Mesendoderm (in vitro differentiated cells): ENCODE measurements at places on chromosomes 16 and 17.

- DNase-seq = peak; percentile 69
- H3K36me3 ChIP-seq = no peaks in the 10 kb centered on the region
- H3K27me3 ChIP-seq = no peaks in the 10 kb centered on the region
Measured at GRCh38 chr17:41678907-41679739, 9.6 kb upstream of the EIF1 start.

DNA sequence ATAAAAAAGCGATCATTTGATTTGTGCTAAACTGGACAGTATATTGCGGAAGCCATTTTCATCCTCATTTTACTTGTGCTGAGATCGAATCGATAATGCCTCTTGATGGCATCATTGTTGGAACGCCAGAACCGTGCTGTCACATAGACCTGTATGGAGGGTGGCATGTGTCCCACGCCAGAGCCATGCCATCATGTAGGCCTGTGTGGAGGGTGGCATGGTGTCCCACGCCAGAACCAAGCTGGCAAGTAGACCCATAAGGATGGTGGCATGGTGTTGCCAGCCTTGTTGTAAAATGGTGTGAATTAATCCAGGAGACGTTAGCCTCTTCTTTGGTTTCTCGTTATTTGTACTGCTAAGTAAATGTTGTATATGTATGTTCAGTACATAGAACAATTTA is 222.7 kb upstream of the CHMP6 start:
- DNase-seq = no peak
- H3K27ac ChIP-seq = no peak overlapping the region
- H3K36me3 ChIP-seq = no peaks in the 10 kb centered on the region

DNA sequence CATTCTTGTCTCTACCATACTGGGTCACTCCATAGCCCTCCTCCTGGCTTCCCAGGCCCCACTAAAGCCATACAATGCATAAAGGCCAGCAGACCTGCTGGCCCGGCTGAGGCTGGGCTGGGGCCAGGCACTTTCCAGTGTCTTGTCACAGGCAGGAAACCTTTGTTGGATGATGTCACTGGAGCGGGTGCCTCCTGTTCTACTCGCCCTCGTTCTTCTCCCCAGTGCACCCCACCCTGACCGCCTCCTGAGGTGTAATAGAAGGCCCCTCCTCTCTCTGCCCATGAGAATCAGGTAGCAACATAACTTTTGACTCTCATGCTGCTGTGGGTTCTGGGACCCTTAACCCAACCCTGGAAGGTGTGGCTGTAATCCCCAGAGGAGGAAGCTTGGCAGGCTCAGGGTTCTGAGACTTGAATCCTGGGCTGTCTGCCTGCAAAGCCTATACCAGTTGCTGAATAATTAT is 54.2 kb upstream of the IL34 start:
- no peak for DNase-seq
- no peaks in the 10 kb centered on the region for H3K4me1 ChIP-seq
- H3K27me3 ChIP-seq = no peaks in the 10 kb centered on the region
- H3K4me3 ChIP-seq = no peak overlapping the region

GRCh38 chr16:13961099-13961811 is 41.3 kb downstream of the ERCC4 start:
- H3K36me3 ChIP-seq = no peaks in the 10 kb centered on the region
- H3K27me3 ChIP-seq = no peaks in the 10 kb centered on the region
- no peak overlapping the region for H3K27ac ChIP-seq
- no peak overlapping the region for H3K4me3 ChIP-seq
- peaks cover 8% of the 10 kb centered on the region for H3K4me1 ChIP-seq

GRCh38 chr17:75088465-75089417 is 987 bp downstream of the SLC16A5 start:
- H3K4me3 ChIP-seq = peak overlapping the region; percentile 66
- no peaks in the 10 kb centered on the region for H3K36me3 ChIP-seq
- H3K4me1 ChIP-seq = peaks cover 25% of the 10 kb centered on the region

DNA sequence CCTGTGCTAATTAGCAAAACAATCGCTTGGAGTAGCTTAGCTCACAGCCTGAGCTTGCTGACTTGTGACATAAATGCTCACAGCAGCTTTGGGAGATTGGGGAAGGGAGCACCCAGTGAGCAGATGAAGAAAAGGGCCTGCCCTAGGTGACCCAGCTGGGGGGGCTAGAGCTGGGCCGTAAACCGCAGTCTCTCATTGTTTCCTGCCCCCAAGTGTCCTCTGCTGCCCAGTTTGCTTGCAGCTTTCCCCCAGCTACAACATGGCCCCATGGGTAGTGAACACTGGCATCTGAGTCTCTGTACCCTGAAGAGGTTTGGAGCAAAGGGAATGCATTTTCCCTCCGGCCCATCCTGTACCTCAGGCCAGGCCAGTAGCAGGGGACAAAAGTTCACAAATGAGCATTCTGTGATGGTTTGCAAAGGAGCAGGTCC is 349.4 kb downstream of the SLC39A11 start:
- H3K27me3 ChIP-seq = no peaks in the 10 kb centered on the region
- H3K27ac ChIP-seq = no peak overlapping the region
- H3K36me3 ChIP-seq = no peaks in the 10 kb centered on the region
- peak; percentile 49 for DNase-seq
- no peak overlapping the region for H3K4me3 ChIP-seq

- no peaks in the 10 kb centered on the region for H3K36me3 ChIP-seq
- H3K27me3 ChIP-seq = no peaks in the 10 kb centered on the region
- H3K27ac ChIP-seq = no peak overlapping the region
- peaks cover 2% of the 10 kb centered on the region for H3K4me1 ChIP-seq
Measured at GRCh38 chr17:47203984-47204721, 5.0 kb upstream of the MYL4 start.

GRCh38 chr16:53502331-53503269 is at the start of gene AKTIP:
Gene AKTIP (minus strand): TSS chr16:53503209. CDS start chr16:53500259, 2,950 bp downstream.
- DNase-seq = peak; percentile 62
- H3K4me1 ChIP-seq = peaks cover 14% of the 10 kb centered on the region
- H3K4me3 ChIP-seq = peak within 1 kb of the TSS; percentile 62
- no peaks in the 10 kb centered on the region for H3K27me3 ChIP-seq
- no peaks in the 10 kb centered on the region for H3K36me3 ChIP-seq

DNA sequence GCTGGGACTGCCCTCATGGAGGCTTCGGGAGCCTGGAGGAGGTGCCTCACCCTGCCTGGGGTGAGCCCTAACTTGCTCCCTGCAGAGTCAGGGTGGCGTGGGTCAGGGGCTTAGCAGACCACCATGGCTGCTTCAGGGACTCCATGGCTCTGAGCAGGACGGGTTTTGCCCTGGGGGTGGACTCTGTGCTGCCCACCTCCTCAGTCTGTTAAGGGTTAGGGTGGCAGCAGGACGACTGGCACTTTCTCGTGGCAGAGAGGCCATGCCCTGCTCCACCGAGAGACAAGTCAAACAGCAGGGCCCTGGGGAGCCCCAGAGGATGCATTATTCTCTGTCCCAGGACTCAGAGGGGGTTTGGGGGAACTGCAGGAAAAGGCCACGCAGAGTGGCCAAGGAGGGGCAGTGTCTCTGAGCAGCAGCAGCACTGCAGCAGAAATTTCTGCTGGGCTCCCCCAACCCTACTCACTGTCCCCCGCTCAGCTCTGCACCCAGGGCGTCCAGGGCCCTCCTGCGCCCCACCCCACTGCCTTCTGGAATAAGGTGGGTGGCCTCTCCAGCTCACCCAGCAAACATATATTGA is 1.8 kb upstream of the PRSS22 start:
- no peaks in the 10 kb centered on the region for H3K36me3 ChIP-seq
- H3K4me1 ChIP-seq = no peaks in the 10 kb centered on the region
- no peak overlapping the region for H3K4me3 ChIP-seq
- no peak overlapping the region for H3K27ac ChIP-seq
- DNase-seq = no peak
- H3K27me3 ChIP-seq = no peaks in the 10 kb centered on the region

- H3K27ac ChIP-seq = no peak overlapping the region
- H3K4me1 ChIP-seq = no peaks in the 10 kb centered on the region
- no peaks in the 10 kb centered on the region for H3K27me3 ChIP-seq
- no peak for DNase-seq
- H3K36me3 ChIP-seq = no peaks in the 10 kb centered on the region
Measured at GRCh38 chr16:74073456-74073855, 223.2 kb upstream of the PSMD7 start.

- no peaks in the 10 kb centered on the region for H3K27me3 ChIP-seq
- no peak overlapping the region for H3K4me3 ChIP-seq
- no peaks in the 10 kb centered on the region for H3K36me3 ChIP-seq
- no peak overlapping the region for H3K27ac ChIP-seq
- peaks cover 28% of the 10 kb centered on the region for H3K4me1 ChIP-seq
Measured at GRCh38 chr16:89324056-89325010, 106.8 kb downstream of the ZNF778 start.

- no peak for DNase-seq
- H3K36me3 ChIP-seq = no peaks in the 10 kb centered on the region
- H3K4me3 ChIP-seq = no peak overlapping the region
- H3K27ac ChIP-seq = no peak overlapping the region
- no peaks in the 10 kb centered on the region for H3K27me3 ChIP-seq
Measured at GRCh38 chr16:61007694-61008093, 1028.5 kb downstream of the CDH8 start.

DNA sequence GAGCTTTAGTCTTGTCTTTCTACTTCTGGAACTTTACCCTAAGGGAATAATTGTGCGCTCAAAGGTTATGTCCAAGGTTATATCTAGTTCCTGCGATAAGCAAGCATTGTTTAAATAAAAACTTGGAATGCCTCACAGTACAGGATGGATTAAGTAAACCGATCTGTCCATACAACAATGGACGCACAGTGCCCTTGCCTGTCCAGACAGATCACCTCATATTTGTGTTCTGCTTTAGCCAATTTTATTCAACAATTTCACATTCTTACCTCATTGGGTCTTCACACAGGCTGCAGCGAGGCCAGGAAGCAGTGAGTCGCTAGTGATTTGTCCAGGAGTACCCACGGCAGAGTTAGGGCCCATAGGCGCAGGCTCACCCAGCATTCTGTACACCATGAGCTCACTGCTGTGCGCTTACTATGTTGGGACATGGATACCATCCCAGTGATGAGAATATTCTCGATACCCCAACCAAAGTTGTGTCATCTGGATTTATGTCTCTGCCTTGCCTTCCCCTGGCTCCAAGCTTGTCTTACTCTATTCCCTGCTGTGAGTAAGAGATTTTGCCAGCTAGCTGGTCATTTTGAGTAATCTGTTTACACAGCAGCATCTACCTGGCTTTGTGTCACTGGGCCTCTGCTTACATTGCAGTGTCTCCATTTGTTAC is 39.8 kb downstream of the USP43 start:
- H3K36me3 ChIP-seq = no peaks in the 10 kb centered on the region
- no peak overlapping the region for H3K27ac ChIP-seq
- no peak for DNase-seq
- H3K4me3 ChIP-seq = no peak overlapping the region
- H3K27me3 ChIP-seq = no peaks in the 10 kb centered on the region

- H3K36me3 ChIP-seq = no peaks in the 10 kb centered on the region
- peaks cover 7% of the 10 kb centered on the region for H3K4me1 ChIP-seq
- peak overlapping the region; percentile 13 for H3K27ac ChIP-seq
- H3K27me3 ChIP-seq = no peaks in the 10 kb centered on the region
- peak overlapping the region; percentile 24 for H3K4me3 ChIP-seq
Measured at GRCh38 chr17:75549246-75550138, 24.0 kb downstream of the LLGL2 start.

GRCh38 chr16:86831366-86831765 is 253.0 kb downstream of the FOXL1 start:
- no peaks in the 10 kb centered on the region for H3K4me1 ChIP-seq
- H3K4me3 ChIP-seq = no peak overlapping the region
- no peak for DNase-seq
- no peaks in the 10 kb centered on the region for H3K27me3 ChIP-seq
- H3K27ac ChIP-seq = no peak overlapping the region

GRCh38 chr17:12591021-12591735 is 74.5 kb upstream of the MYOCD start:
- H3K4me1 ChIP-seq = no peaks in the 10 kb centered on the region
- H3K27ac ChIP-seq = no peak overlapping the region
- H3K36me3 ChIP-seq = no peaks in the 10 kb centered on the region
- H3K27me3 ChIP-seq = no peaks in the 10 kb centered on the region
- no peak overlapping the region for H3K4me3 ChIP-seq
- peak; percentile 30 for DNase-seq

GRCh38 chr16:1823821-1824220 is 2.8 kb downstream of the HAGH start:
- no peak overlapping the region for H3K4me3 ChIP-seq
- no peaks in the 10 kb centered on the region for H3K27me3 ChIP-seq
- H3K27ac ChIP-seq = no peak overlapping the region
- no peaks in the 10 kb centered on the region for H3K4me1 ChIP-seq
- H3K36me3 ChIP-seq = no peaks in the 10 kb centered on the region
- peak; percentile 71 for DNase-seq

GRCh38 chr17:17682293-17682736 is 1.1 kb downstream of the RAI1 start:
- DNase-seq = no peak
- H3K36me3 ChIP-seq = no peaks in the 10 kb centered on the region
- H3K4me3 ChIP-seq = peak overlapping the region; percentile 37
- H3K27ac ChIP-seq = peak overlapping the region; percentile 8

DNA sequence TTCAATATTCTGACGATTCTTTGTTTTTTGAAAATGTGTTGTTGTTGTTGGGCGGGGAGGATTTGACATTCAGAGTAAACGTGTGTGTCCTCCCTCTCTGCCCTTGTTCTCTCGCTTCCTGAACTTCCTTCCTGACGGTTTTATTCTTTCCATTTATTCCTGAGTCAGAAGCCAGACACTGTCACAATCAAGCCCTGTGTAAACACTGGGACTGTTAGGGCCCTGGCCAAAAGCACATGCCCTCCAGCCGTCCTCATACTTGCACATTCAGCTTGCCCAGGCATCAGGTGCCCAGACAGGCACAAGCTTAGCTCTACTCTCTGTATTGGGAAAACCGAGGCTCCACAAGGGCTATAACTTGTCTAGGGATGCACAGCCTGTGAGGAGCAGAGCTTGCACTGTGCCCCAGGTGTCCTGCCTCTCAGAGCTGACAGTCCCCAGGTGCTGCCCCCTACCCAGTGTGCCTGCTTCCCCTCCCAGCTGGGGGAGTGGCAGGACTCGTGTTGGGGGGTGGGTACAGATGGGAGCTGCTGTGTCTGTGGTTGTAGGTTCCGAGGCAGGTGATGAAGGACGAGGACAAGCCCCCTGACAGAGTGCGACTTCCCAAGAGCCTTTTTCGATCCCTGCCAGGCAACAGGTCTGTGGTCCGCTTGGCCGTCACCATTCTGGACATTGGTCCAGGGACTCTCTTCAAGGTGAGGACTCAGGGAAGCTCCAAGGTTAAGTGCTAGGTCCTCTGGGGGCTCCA is 9.7 kb downstream of the ADGRG3 start:
- no peak overlapping the region for H3K4me3 ChIP-seq
- no peak overlapping the region for H3K27ac ChIP-seq
- H3K27me3 ChIP-seq = no peaks in the 10 kb centered on the region
- no peaks in the 10 kb centered on the region for H3K36me3 ChIP-seq

DNA sequence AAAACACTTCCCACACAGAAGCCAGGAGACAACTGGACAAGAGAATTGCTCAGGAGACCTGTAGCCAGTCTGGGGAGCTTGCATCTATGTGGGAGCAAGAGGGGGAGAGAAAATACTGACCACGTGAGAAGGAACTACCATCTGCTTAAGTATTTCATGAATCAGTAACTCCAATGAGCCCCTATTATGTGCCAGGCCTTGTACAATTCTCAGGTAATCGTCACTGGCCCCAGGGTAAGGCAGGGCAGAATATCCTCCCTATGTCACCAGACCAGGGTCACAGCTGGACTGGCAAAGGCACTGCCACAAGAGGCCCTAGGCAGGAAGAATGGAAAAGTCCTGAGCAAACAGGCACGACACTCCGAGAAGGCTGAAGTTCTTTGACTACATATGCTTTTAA is 25.9 kb downstream of the USP7 start:
- DNase-seq = no peak
- no peak overlapping the region for H3K4me3 ChIP-seq
- H3K27me3 ChIP-seq = no peaks in the 10 kb centered on the region
- H3K4me1 ChIP-seq = peaks cover 2% of the 10 kb centered on the region
- no peak overlapping the region for H3K27ac ChIP-seq
